GM23248 (cell line): ENCODE measurements at places on chromosomes 1 and 21. TPM values are rescaled to one million over a fixed set of nuclear protein-coding genes. Genes with fewer than 3 reads are reported as not detected.

- DNase-seq = no peak
- no peak overlapping the region for H3K4me3 ChIP-seq
- H3K27ac ChIP-seq = no peak overlapping the region
- no peaks in the 10 kb centered on the region for H3K27me3 ChIP-seq
- no peaks in the 10 kb centered on the region for H3K4me1 ChIP-seq
- no peaks in the 10 kb centered on the region for H3K36me3 ChIP-seq
These were observed 43.1 kb downstream of the RASSF5 start for GRCh38 chr1:206550446-206550845.

Gene CLIC6
- total RNA-seq = not detected in 2 replicates

Gene DNAJB4
- total RNA-seq = 125 and 133 TPM in 2 replicates

Gene IL22RA1
- total RNA-seq = not detected in 2 replicates

Gene DIRAS3
- 4.8 and 12.1 TPM in 2 replicates for total RNA-seq

GRCh38 chr1:64995316-64995715 is 29.0 kb upstream of the JAK1 start:
- H3K27ac ChIP-seq = no peak overlapping the region
- DNase-seq = no peak
- H3K27me3 ChIP-seq = no peaks in the 10 kb centered on the region
- H3K4me3 ChIP-seq = no peak overlapping the region

GRCh38 chr1:65963156-65963888 is 170.6 kb downstream of the PDE4B start:
- no peak for DNase-seq
- no peaks in the 10 kb centered on the region for H3K36me3 ChIP-seq
- no peaks in the 10 kb centered on the region for H3K27me3 ChIP-seq
- no peaks in the 10 kb centered on the region for H3K4me1 ChIP-seq
- H3K27ac ChIP-seq = no peak overlapping the region

- H3K27me3 ChIP-seq = no peaks in the 10 kb centered on the region
- peaks cover 3% of the 10 kb centered on the region; the same call in 1 of the 2 replicates for H3K36me3 ChIP-seq
- H3K4me3 ChIP-seq = no peak overlapping the region
- DNase-seq = peak; percentile 72
- no peaks in the 10 kb centered on the region for H3K4me1 ChIP-seq
- no peak overlapping the region for H3K27ac ChIP-seq
These were observed 37.1 kb downstream of the ARHGEF16 start for GRCh38 chr1:3491291-3492246.

Gene FMO1
- total RNA-seq = not detected in 2 replicates

Gene CXADR
- not detected in 2 replicates for total RNA-seq

DNA sequence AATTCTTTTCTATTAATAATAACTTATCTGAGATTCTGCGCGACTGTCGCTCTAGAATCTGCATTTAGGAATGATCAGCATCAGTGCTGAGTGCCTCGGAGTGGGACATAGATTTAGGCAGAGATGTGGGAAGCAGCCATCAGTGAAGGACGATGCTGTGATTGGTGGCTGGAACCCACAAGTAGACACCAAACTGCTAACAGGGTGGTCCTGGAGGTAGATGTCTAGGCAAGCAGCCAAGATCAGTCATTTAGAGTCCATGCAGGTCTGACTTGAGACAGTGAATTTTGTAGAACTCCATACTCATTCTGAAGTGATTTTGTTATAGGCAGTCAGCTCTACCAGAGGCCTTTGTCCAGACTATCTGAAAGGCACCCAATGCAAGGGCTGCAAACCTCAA is 51.8 kb upstream of the LYST start:
- no peaks in the 10 kb centered on the region for H3K36me3 ChIP-seq
- H3K27ac ChIP-seq = no peak overlapping the region
- H3K4me1 ChIP-seq = peaks cover 54% of the 10 kb centered on the region

GRCh38 chr1:5644281-5645134 is 347.7 kb downstream of the NPHP4 start:
- H3K36me3 ChIP-seq = no peaks in the 10 kb centered on the region
- no peak overlapping the region for H3K27ac ChIP-seq
- H3K4me3 ChIP-seq = no peak overlapping the region
- H3K27me3 ChIP-seq = no peaks in the 10 kb centered on the region
